Mammary epithelial cell (primary cell): ENCODE measurements at places on chromosomes 13 and 19. TPM values are rescaled to one million over a fixed set of nuclear protein-coding genes. Genes with fewer than 3 reads are reported as not detected.
A peak's percentile ranks its signal among the peaks of the same experiment; 100 is the strongest.

DNA sequence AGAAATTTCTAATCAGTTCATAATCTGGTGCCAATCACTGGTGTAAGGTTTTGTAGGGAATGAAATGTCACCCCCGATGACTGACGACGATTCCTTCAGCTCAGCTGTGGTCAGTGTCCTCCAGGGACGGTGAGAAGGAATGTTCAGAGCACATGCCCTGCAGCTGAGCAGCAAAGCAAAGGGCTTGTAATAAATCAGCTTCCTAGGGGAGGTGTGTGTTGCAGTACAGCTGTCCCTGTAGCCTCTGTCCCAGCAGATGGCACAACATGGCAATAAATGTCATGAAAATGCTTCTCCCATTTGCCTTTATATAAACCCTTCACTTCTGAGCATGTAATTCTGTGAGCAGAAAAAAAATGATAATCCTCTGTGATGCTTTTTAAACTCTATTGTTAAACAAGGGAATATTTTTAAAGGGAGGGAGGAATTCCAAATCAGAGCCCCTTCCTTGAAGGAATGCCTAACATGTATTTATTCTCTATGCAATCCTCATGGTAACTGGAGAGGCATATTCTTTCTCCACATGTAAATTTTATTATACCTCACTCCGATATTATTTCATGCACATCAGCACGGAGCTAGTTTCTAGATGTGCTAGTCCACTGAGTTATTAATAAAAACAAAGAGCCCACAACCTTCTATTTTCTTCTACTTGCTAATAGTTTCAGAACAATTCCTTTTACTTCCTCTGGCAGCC is 102.5 kb downstream of the FAM216B start:
- peak; percentile 25 for DNase-seq

GRCh38 chr13:66896933-66897332 is 333.2 kb downstream of the PCDH9 start:
- DNase-seq = no peak

GRCh38 chr19:17415121-17415520 is 4.7 kb upstream of the MVB12A start:
- no peak for DNase-seq

- DNase-seq = no peak
Observed at GRCh38 chr13:99548448-99548847, 47.2 kb downstream of the TM9SF2 start.

DNA sequence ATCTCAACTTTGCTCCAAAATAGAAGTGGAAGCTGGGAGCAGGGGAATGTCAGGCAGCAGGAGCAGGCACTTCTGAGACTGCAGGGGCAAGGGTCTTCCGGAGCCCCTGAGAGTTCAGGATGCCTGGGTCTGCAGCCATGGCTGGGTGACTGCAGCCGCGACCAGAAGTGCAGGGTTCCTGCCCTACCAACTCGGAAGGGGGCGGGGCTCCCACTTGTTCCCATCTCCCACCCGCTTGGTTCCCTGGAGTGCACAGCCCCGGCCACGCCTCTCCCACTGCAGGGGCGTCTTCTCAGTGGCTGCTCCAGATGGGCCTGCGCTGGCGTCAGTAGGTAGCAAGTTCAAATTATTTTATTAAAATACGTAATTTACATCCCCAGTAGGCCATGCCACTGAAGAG is 1631.7 kb downstream of the OLFM4 start:
- no peak for DNase-seq

- DNase-seq = no peak
Observed at GRCh38 chr19:7337380-7338194, 11.2 kb upstream of the ARHGEF18 start.

DNA sequence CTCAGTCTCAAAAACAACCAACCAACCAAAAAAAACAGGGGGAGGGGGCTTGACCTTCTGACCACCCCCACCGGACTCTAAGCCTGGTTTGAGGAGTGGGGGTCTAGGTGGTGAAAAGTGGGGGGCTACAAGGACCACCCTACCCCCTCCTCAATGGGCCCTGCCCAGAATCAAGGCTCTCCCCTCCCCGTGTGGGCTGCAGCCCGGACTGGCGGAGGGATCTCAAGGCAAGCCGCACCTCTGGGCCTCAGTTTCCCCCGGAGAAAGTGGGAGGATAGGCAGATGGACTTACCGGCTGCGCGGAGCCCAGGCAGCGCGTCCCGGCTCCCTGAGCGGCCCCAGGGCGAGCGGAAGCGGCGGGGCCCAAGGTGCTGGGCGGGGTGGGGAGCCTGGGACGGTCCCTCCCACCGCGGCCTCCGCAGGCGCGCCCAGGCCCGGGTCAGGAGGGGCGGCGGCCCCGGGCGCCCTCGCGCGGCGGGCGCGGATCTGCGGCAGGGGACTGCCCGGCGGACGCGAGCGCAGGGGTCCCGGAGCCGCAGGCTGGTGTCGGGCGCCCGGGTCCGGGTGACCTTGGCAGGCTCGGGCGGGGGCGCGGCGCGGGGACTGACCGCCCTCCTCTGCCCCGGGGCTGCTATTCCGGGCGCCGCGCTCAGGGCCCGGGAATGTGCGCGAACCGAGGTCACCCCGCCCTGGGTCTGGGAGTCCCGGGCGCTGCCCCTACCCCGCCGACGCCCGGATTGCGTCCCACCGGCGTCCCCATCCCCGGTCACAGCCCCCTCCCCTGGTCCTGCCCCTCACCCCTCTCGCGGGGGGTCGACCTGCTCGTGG is at the start of gene ADAMTSL5:
Gene ADAMTSL5 (minus strand): TSS at position 349 of the 828 bp plus-strand sequence. CDS start 2,076 bp downstream, outside the sequence.
- peak; percentile 76 for DNase-seq

- no peak for DNase-seq
Observed at GRCh38 chr13:32150794-32151193, 119.2 kb downstream of the FRY start.

- peak; percentile 18 for DNase-seq
Observed at GRCh38 chr19:58355908-58356765, 2.8 kb upstream of the A1BG start.

DNA sequence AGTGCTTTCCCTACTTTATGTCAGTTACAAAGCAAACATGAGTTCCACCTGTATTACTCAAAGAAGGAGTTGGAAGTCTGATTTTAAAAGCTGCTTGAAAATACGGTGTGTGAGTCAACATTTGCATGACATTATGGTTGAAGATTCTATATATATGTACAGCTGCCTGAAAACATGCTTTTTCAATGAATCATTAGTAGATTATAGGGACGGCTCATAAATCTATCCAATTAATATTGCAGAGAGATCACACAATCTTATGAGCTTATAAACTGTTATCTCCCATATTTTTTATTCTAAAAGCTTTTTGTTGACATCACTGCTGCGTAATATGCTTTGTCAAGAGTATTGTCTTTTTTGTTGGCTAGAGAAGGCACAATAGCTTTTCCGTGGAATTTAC is 873.8 kb downstream of the SLITRK6 start:
- DNase-seq = peak; percentile 52

The RASGRP4 gene
- not detected for polyA plus RNA-seq

The PLPPR3 gene
- not detected for polyA plus RNA-seq

The FFAR3 gene
- polyA plus RNA-seq = not detected

The GPR32 gene
- not detected for polyA plus RNA-seq

The ACP7 gene
- polyA plus RNA-seq = 1.3 TPM

The PARP4 gene
- polyA plus RNA-seq = 45.6 TPM
